ENCODE measurements at places on chromosomes 7 and 10. TPM values are rescaled to one million over a fixed set of nuclear protein-coding genes. Genes with fewer than 3 reads are reported as not detected.

DNA sequence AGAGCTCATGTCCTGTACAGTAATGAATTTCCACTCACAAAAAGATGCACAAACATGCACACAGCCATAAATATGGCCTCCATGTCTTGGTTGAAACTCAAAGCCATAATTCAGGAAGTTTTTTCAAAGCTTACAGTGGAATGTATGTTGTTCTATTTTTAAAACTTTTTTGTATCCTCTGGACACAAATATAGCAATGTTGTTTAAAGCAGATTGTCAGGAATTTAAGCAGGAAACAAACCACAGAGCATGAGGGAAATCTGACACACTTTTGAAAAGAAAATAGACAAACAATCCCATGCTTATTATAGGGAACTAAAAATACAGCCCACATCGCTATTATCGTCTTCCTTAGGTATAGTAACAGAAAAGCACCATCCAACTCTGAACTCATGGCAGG is 21.5 kb downstream of the LRRN3 start:
- no peak for DNase-seq

DNA sequence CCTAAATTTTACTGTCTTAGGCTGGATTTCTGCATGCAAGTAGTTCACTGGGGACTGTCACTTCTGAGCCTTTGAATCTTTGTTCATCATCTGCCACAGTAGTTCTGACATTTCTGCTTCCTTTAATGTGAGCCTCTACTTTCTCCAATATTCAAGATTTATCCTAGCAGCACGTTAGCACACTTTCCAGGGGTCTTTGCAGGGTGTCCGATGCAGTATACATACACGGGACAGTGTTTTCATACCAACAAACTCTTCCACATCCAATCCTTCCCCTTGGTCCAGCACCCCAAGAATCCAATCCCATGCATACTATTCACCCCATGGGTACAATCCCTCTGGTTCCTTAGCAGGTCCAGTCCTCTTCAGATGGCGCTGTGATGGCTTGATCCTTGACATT is 22.7 kb upstream of the NPTX2 start:
- no peak for DNase-seq

DNA sequence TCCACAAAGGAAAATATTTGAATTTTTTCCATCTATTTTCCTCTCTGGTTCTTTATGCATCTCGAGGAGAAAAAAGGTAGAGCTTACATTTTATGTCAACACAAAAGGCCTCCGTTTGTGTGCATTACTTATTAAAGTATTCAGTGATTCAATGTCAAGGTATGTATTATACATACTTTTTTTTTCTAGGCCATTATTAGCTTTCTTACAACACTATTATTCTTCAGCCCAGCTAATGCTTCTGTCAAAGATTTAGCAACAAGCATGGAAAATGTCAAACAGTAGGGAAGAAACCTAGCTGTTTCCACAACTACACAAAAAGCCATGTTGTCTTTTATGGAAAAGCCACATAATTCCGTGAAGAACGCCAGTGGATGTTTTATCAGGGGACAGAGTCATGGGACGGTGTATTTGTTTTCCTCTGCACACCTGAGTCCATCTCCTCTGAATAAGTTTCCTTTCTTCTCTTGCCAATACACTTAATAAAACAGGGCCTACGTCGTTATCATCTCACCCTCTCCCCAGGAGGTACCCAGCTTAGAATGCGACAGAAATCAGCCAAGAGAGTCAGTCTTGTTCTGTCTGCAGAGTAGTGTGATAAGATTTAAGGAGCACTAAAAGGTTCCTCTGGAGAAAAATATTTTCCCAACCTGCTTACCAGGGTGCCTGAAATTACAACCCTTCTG is 209.7 kb upstream of the AUTS2 start:
- no peak for DNase-seq

GRCh38 chr7:143002106-143002505 is 24.8 kb downstream of the OR9A2 start:
- no peak for DNase-seq

GRCh38 chr7:151680810-151681209 is 161.1 kb upstream of the RHEB start:
- DNase-seq: no peak

DNA sequence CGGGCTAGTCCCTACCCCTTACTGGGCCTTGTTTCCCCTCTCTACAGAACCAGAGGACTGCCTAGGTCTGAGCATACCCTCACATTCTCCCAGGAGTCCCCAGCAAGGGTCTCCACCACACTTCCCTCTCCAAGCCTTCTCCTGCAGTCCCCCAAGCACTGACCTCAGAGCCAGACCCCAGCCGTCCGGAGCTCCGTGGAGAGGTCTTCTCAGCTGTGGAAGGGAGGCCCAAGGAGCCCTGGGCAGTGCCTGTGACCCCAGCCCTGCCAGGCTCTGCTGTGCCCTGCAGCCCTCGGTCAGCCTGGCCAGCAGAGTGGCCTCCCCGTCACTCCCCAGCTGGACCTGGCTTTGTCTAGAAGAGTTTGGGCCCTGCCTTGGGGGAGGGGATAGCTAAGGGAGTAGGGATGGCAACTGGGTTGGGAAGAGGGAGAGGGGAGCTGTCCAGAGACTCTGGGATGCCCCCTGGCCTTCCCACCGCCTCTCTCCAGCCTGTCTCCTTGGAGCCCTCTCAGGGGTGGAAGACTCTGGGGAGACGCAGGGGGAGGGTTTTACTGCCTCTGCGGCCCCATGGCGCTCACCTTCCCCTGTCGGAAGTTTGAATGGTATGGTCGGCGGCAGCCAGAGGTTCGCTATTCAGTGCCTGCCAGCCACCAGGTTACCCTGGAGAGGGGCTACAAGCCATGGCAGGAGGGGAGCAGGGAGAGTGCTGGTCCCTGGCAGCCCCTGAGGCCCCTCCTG is at the start of gene C10orf105:
C10orf105 (minus strand) TSS at position 315 of the 738 bp plus-strand sequence. CDS start 3,441 bp downstream, outside the sequence.
- no peak for DNase-seq

DNA sequence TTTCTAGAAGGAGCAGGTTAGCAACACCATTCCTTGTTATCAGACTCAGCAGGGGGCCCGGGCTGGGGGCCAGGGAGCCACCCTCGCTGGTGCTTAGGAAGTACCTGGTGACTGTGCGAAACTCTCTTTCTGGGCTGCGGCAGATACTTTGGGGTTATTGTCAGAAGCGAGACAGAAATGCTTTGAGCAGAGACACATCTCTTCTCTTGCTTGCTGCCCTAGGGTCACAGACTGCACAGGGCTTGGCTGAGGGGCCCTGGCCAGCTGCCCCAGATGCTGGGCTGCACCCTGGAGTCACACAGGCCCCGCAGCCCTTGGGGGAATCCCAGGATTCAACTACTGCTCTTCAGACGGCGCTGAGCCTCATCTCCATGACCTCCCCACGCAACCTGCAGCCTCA is 91.9 kb downstream of the WDFY4 start:
- no peak for DNase-seq

- DNase-seq: no peak
Measured at GRCh38 chr7:129561677-129562359, 49.7 kb upstream of the NRF1 start.

DNA sequence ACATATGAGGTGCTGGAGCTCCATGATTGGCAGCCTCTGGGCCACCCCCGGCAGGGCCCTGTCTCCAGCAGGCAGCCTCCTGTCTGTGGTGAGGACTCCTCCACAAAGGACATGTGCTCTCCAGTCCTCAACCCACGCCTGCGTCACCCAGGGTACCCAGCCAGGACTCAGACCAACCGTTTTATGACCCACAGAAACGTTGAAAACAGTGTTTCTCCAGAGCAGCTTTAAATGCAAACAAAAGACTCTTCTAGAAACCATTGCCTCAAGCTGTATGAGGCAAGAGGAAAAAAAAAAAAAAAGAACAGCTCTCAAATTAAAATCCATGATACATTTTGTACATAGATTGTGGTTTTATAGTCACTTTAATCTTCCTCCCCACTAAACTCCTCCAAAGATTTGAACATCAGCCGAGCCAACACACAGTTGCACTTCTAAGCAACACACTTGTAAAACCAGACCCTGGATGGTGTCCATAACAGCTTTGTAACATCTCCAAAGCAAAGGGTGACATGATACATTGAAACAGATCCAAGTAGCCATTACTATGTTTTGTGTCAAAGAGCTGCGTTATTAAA is 175.0 kb upstream of the LYZL2 start:
- DNase-seq: no peak

DNA sequence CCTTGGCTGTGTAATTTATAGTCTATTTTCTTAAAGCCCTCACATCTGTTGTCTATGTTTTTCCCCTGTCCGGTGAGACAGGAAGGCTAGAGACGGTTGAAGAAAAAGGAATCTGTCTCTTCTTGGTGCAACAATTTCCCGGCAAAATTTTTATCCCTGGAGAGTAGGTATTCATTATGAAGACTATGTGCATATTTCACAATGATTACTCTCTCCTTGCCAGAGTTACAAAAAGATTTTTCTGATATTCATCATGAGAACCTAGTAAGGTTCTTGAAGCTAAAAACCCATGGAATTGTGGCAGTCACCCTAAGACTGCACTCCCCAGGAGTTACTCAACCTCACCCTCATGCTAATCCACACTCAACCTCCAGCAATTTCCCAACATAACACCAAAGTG is 55.0 kb upstream of the GHITM start:
- no peak for DNase-seq

GRCh38 chr10:61765176-61766087 is 102.7 kb downstream of the CABCOCO1 start:
- no peak for DNase-seq

- DNase-seq: no peak
Measured at GRCh38 chr7:116686033-116686432, 14.0 kb downstream of the MET start.

DNA sequence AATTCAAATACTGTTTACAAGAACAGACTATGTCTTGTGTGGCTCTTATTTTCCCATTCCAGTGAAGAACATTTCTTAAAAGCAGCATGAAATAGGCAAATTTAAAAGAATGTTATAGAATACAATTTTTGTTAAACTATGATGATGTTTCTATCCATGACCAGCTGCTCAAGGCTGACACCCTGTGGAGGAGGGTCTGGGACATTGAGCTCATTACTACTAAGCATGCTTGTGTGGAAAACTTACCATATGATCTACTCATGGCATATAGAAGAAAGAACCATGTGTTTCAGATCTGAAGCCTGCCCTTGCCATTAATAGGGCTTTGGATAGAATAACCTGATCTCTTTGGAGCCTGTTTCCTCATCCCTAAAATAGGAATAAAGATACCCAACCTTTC is 125.0 kb downstream of the FOXP2 start:
- DNase-seq: no peak

DNA sequence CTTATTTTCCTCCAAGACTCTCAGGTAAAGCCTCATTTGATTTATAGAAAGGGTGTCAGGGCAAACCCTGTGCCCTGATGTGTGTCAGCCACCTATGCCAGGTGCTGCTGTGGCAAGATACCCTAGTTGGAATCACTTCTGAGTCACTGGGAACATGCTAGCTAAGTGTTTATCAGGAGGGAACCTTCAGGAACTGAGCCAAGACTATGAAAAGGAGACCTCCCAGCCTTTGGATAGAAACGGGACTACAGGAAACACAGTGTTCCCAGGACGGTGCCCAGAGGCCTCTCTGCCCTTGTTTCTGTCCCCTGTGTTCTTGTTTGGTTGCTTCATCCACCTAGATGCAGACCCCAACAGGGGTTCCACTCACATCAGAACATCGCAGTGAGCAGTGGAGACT is 28.5 kb downstream of the CNNM1 start:
- DNase-seq: no peak

The PHYHIPL gene
- not detected for total RNA-seq

The SUN3 gene
- total RNA-seq: not detected

The STRIP2 gene
- 7.1 TPM for total RNA-seq

The SYPL1 gene
- total RNA-seq: 51.3 TPM

The CUEDC2 gene
- 71.7 TPM for total RNA-seq

The CALHM3 gene
- 0.45 TPM for total RNA-seq

The ZNF33B gene
- 18.6 TPM for total RNA-seq

The FBXL13 gene
- total RNA-seq: 0.13 TPM

The PNLIPRP2 gene
- total RNA-seq: not detected

The SYNPO2L gene
- 0.05 TPM for total RNA-seq

Measured in activated CD8-positive, alpha-beta T cell treated with anti-CD3 and anti-CD28 coated beads, Interleukin-2, amount 10 ng/mL, durations not matched to agents 7 days and 5 days (primary cell).